ENCODE measurements at places on chromosomes 5 and 9.

DNA sequence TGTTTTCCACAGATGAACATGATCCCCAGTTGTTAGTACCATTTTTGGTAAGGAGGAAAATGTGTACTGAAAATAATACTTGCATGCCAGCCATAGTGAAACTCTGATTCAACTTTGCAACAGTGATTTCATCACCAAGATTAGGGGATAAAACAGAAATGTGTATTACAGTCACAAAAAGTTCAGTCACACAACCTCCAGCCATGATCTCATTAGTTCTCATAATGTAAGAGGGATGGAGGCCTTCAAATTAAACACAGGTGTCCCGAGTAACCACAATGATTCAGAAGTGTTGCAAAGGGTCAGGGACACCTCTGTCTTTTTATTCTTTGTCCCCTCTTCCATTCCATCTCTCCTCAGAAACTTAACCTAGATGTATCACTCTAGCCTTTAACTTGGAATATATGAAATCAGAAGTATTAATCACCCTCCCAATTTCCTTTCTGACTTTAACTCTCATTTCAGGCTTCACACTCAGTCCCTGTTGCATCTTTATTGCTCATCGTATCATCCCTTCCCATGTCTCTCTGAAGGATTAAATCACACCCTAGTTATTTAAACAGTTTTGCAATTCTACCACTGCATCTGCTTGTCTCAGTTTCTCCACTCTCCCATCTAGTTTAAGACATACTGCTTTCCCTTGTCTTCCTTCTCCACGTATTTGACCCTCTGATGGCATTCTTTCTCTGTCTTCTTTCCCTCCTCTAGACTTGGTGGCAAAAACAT, 291.2 kb downstream of the ADAMTS6 start:
- DNase-seq, result no peak

GRCh38 chr5:177334781-177335700, 16.4 kb downstream of the LMAN2 start:
- DNase-seq, result no peak

DNA sequence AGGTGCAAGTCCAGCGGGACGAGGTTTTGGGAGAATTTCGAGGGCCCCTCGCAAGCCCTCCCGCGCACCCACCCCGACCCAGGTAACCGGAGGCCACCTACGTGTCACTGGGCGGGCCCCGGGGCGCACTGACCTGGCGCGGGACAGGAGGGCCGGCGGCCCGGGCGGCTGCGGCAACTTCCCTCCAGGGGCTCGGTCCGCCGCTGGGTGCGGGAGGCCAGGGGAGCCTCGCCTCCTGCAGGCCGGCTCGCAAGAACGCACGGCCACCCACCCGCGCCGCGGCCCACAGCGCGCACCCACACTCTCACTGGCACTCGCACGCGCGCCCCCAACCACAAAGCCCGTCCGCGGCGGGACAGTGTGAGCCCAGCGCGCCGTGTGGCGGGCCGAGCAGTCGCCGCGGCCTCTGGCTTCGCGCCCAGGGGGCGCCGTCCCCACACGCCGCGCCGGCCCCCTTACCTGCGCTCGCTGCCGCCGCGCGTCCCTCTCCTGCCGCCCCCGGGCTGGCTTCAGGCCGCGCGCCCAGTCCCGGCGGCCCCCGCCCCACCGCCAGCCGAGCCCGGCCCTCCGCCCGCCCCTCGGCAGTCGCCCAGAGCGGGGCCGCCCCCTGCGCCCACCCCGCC, 451 bp downstream of the LPAR1 start:
- no peak for DNase-seq

- no peak for DNase-seq
Measured at GRCh38 chr5:163563112-163563511, 57.7 kb downstream of the MAT2B start.

DNA sequence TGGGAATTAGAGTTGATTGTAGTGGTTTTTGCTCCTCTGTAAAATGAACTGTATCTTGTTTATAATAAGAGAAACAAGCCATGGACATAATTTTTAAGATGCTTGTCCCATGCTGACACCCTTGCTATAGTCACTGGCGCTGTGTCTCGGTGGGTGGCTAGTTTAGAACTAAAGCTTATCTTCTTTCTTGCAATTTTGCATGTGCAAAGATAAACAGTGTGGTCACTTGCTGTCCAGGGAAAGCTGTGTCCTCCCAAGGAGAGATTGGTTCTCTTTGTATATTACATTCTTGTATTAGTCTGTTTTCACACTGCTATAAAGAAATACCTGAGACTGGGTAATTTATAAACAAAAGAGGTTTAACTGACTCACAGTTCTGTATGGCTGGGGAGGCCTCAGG, 143.8 kb downstream of the MELK start:
- no peak for DNase-seq

GRCh38 chr5:158023266-158023665, 164.3 kb upstream of the CLINT1 start:
- DNase-seq, result no peak

DNA sequence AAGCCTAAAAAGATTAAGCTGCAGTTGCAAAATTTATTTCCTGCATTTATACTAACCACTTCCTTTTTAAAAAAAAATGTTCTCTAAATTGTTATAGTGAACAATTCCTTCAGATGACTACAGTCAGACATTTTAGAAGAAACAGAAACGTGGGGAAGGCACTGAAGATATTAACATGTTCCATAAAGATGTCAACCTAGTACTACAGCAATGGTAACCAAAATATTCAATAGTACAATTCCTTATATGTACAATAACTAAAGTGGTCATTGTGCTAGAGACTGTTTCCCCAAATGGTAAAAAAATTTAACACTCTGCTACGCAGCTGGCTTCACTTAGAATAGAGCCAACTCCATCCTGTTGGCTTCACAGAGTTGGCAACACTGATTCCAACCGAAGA, 97.7 kb downstream of the FNBP1 start:
- DNase-seq, result no peak

DNA sequence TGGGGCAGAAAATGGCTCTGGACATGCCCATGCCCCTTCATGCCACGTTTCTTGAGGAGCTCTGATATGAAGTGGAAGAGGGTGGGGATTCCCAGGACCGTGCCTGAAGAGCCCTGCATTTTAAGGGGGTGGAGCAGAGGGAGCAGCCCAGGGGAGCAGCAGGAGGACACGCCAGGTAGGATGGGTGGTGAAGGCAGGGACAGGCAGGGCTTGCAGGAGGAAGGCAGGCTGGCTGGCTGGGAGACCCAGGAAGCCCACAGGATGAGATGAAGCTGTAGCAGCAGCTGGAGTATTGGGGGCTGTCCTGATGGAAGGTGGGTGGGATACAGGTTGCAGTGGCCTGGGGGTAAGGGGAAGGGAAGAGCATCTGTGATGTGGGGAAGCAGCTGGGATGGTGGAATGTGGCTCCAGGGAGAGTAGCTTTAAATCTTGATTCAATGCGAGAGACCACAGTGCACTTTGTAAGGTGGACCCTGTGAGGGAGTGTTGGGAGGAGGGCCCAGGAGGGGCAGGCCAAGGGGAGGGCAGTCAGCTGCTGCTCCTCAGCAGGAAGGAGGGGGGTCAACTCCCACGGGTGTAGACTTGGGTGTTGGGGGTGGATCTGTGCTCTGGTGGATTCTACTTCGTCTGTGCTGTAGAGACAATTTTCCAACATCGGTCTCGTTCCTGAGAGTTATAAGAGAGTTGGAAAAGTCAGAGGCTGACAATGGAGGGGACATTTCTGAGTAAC, 242.6 kb upstream of the IRX4 start:
- DNase-seq, result no peak

- no peak for DNase-seq
Measured at GRCh38 chr9:96818533-96818932, 35.8 kb downstream of the ZNF782 start.

DNA sequence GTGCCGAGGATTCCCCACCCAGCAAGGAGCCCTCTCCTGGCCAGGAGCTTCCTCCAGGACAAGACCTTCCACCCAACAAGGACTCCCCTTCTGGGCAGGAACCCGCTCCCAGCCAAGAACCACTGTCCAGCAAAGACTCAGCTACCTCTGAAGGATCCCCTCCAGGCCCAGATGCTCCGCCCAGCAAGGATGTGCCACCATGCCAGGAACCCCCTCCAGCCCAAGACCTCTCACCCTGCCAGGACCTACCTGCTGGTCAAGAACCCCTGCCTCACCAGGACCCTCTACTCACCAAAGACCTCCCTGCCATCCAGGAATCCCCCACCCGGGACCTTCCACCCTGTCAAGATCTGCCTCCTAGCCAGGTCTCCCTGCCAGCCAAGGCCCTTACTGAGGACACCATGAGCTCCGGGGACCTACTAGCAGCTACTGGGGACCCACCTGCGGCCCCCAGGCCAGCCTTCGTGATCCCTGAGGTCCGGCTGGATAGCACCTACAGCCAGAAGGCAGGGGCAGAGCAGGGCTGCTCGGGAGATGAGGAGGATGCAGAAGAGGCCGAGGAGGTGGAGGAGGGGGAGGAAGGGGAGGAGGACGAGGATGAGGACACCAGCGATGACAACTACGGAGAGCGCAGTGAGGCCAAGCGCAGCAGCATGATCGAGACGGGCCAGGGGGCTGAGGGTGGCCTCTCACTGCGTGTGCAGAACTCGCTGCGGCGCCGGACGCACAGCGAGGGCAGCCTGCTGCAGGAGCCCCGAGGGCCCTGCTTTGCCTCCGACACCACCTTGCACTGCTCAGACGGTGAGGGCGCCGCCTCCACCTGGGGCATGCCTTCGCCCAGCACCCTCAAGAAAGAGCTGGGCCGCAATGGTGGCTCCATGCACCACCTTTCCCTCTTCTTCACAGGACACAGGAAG, 120.2 kb downstream of the RGS3 start:
- no peak for DNase-seq

DNA sequence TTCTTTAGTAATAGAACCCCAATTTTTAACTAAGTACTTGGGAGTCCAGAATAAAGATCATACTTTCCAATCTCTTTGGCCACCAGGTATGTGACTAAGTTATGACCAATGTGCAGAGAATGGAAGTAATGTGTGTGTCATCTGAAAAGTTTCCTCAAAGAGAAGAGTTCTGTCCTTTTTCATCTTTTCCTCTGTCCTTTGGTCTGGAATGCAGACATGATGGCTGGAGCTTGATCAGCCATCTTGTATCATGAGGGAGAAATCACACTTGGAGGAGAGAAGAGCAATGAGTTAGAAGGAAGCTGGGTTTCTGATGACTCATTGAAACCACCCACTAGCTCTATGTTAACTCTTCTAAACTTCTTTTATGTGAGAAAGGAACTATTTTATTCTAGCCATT, 5.5 kb upstream of the CPEB4 start:
- DNase-seq, result no peak

GRCh38 chr9:26811106-26811505, 81.5 kb downstream of the CAAP1 start:
- DNase-seq, result no peak

GRCh38 chr9:72935595-72935994, 17.3 kb downstream of the ALDH1A1 start:
- no peak for DNase-seq

GRCh38 chr5:159426694-159427093, 96.4 kb upstream of the IL12B start:
- no peak for DNase-seq

DNA sequence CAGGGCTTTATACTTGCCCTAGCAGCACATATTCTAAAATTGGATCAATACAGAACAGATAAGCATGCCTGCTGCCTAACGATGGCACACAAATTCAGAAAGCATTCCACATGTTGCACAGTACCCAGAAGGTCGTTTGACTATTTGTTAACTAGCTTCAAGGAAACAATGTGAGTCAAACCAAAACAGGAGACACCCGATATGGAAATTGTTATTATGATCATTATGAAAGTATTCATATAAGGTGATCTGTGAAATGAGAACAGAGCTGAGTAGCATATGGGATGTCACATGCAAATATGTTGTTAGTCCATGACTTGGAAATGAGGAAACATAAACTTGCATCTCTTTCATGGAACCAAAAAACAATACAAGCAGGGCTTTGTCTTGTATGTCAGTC, 56.3 kb upstream of the BICD2 start:
- DNase-seq, result no peak

- no peak for DNase-seq
Measured at GRCh38 chr9:131999692-132000551, 79.7 kb downstream of the MED27 start.

DNA sequence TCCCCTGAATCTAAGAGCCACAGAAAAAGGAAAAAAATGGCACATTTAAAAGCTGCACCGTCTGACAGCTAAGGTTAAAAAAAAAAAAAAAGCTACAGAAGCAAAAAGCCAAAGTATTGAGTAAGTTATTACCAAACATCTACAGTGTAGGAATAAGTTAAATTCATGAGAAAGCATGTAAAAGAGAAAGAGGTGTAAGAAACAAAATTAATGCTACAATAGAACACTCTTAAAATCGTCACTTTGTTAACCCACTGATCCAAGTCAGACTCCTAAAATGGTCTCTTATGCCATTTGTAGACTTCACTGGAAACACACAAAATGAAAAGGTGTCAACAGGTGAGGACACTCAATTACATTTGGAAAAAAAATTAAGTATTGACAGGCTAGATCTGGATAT, 120.2 kb downstream of the SSBP2 start:
- DNase-seq, result no peak

- no peak for DNase-seq
Measured at GRCh38 chr9:33737811-33738606, 57.4 kb upstream of the PRSS3 start.
